Tibial nerve (tissue), 4 donors: ENCODE measurements at places on chromosomes 4 and X. TPM values are rescaled to one million over a fixed set of nuclear protein-coding genes. Genes with fewer than 3 reads are reported as not detected.

OTUD6A gene
- not detected for total RNA-seq

GRCh38 chr4:2363056-2363721 lies 55.3 kb downstream of the ZFYVE28 start:
- no peaks in the 10 kb centered on the region for H3K36me3 ChIP-seq
- H3K4me1 ChIP-seq: peaks cover 33% of the 10 kb centered on the region
- no peak for DNase-seq
- no peak overlapping the region for H3K27ac ChIP-seq

- no peaks in the 10 kb centered on the region for H3K36me3 ChIP-seq
- DNase-seq: no peak
- H3K4me1 ChIP-seq: no peaks in the 10 kb centered on the region
- no peak overlapping the region for H3K27ac ChIP-seq
- no peaks in the 10 kb centered on the region for H3K27me3 ChIP-seq
Measured at GRCh38 chr4:99722006-99722405, 64.4 kb upstream of the C4orf54 start.

SPANXN3 gene
- total RNA-seq: not detected

GIMD1 gene
- total RNA-seq: not detected

DNA sequence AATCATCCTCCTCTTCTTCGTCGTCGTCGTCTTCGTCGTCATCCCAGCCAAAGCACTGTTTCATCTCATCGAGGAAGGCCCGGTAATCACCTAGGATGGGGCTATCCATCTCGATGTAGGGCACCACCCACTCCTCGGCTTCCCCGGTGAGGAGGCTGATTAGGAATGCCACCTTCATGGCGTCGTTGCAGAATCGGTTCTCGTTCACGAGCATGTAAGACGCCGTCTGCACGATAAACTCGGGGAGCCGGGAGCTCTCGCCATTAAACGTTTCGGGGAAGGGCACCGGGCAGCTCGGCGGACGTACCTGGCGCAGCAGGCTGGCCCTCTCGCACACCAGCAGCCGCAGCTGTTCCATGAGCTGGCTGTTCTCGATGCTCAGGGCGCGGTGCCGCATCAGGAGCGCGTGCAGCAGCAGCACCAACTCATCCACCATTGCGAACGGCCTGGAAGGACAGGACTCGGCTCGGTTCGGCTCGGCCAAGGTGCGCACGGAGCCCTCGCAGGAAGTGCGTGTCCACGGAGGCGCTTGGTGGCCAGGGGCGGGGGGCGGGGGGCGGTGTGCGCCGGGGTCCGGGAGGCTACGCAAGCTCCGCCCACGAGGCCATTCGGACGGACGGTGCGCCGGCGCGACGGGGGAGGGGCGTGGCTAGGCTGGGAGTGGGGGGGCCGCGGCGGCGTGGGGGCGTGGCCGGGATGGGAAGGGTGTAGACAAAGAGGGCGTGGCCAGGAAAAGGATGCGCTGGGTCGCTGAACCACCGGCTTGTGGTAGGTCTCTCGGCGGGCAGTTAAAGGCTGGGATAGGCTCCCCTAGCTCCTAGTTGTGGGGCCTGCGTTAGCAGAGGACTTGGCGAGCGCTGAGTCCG lies at the start of gene LDOC1:
Gene LDOC1 (minus strand): TSS at position 544 of the 866 bp plus-strand sequence. CDS start 108 bp downstream, at position 436.
- no peaks in the 10 kb centered on the region for H3K4me1 ChIP-seq
- H3K4me3 ChIP-seq: peak within 1 kb of the TSS; percentile 52

GRCh38 chrX:150363561-150364346 lies 637 bp downstream of the MAMLD1 start:
- H3K36me3 ChIP-seq: no peaks in the 10 kb centered on the region
- H3K27ac ChIP-seq: peak overlapping the region; percentile 91

DNA sequence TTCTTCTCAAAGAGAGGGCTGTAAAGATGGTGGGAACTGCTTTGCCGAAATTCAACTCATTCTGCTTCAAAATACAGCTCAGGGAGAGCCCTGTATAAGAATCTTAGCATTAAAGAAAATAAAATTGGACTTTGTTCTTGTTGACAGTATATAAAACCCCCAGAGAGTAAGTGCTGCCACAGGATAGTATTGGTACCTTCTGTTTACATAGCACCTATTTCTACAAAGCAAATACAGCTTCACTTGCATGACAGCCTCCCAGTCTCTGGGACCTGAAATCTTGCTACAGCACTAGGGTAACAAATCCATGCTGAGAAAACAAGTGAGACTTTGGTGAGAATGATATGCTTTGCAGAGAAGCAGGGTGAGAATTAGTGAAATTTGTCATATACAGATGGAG lies 428.6 kb downstream of the ADGRL3 start:
- H3K27me3 ChIP-seq: no peaks in the 10 kb centered on the region
- H3K27ac ChIP-seq: no peak overlapping the region
- no peaks in the 10 kb centered on the region for H3K36me3 ChIP-seq
- DNase-seq: no peak

GRCh38 chrX:250965-251364 lies 30.2 kb upstream of the PLCXD1 start:
- no peak for DNase-seq
- no peak overlapping the region for H3K4me3 ChIP-seq
- no peaks in the 10 kb centered on the region for H3K27me3 ChIP-seq
- no peak overlapping the region for H3K27ac ChIP-seq
- no peaks in the 10 kb centered on the region for H3K36me3 ChIP-seq

DNA sequence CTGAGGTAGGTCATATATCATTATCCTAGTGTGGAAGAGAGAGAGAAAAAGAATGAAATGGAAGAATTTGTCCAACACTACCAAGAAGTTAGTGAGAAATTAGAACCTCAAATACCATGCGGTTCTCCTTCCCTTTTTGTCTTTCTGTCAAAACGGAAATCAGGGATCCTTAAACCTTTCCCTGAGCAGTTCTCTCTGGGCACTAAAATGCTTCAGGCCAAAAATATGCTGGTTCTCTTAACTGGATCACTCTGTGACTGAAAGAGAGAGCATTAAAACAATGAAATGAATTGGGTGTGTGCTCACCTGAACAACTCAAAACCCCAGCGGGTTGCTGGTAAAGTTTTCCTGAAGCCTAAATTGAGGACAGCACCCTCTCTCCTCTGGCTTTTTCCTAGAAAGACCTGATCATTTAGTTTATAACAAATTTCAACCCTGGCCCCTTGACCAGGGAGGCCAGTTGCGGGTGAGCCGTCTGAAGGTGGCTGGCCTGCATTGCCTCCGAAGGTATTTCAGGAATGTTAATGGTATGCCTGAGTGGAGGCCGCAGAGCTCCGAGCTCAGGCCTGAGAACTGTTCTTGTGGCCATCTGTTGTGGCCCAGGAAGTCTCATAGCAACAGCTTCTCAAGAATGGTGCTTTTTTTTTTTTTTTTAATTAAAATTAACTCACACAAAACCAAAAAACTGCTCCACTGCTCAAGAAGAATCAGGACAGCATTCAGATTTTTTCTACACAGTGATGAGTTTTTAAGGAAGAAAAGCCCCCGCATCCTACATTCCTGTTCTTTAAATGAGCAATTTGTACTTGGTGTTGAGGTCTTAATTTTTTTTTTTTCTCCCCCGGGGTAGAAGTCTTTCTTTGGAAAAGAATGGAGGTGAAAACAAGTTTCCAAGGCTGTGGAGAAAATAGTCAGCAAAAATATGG lies 155.1 kb downstream of the SHROOM3 start:
- H3K36me3 ChIP-seq: no peaks in the 10 kb centered on the region
- DNase-seq: no peak
- H3K27ac ChIP-seq: no peak overlapping the region
- no peaks in the 10 kb centered on the region for H3K4me1 ChIP-seq
- no peak overlapping the region for H3K4me3 ChIP-seq

- H3K4me3 ChIP-seq: no peak overlapping the region
- no peaks in the 10 kb centered on the region for H3K36me3 ChIP-seq
- H3K27ac ChIP-seq: no peak overlapping the region
- H3K27me3 ChIP-seq: no peaks in the 10 kb centered on the region
- H3K4me1 ChIP-seq: no peaks in the 10 kb centered on the region
Measured at GRCh38 chrX:8404926-8405325, 59.7 kb upstream of the VCX3B start.

ZIC3 gene
- not detected for total RNA-seq

MTNR1A gene
- not detected for total RNA-seq

DNA sequence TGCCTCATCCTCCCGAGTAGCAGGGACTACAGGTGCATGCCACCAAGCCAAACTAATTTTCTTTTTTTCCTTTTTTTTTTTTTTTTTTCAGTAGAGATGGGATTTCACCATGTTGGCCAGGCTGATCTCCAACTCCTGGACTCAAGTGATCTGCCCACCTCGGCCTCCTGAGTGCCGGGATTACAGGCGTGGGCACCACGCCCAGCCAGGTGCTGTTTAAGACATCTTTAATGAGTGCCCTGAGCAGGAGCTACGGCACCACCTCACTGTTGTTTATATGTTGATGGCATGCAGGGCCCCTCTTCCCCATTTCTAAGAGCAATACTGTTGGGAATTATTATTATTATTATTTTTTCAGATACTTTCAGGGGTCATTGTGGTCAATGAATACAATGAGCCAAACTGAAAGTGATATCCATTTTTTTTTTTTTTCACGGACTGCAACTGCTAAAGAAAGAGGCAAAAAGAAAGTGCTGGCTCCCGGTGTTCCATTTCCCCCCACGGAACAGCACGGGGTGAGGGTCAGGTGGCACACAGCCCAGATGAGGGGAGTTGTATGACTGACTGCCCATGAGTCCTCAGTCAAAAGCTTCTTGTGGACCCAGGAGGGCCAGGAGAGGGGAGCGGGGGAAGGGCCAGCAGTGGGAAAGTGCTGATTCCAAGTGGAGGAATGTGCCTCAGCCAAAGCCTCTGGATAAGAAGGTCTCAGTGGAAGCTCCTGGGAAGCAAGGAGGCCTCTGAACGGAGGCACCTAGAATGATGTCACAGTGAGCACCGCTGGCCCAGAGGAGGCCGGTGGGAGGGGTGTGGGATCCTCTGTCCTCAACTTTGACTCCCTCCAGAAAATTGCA lies 101.8 kb upstream of the HPF1 start:
- H3K36me3 ChIP-seq: no peaks in the 10 kb centered on the region
- H3K4me1 ChIP-seq: no peaks in the 10 kb centered on the region
- no peak overlapping the region for H3K4me3 ChIP-seq
- H3K27ac ChIP-seq: no peak overlapping the region

DNA sequence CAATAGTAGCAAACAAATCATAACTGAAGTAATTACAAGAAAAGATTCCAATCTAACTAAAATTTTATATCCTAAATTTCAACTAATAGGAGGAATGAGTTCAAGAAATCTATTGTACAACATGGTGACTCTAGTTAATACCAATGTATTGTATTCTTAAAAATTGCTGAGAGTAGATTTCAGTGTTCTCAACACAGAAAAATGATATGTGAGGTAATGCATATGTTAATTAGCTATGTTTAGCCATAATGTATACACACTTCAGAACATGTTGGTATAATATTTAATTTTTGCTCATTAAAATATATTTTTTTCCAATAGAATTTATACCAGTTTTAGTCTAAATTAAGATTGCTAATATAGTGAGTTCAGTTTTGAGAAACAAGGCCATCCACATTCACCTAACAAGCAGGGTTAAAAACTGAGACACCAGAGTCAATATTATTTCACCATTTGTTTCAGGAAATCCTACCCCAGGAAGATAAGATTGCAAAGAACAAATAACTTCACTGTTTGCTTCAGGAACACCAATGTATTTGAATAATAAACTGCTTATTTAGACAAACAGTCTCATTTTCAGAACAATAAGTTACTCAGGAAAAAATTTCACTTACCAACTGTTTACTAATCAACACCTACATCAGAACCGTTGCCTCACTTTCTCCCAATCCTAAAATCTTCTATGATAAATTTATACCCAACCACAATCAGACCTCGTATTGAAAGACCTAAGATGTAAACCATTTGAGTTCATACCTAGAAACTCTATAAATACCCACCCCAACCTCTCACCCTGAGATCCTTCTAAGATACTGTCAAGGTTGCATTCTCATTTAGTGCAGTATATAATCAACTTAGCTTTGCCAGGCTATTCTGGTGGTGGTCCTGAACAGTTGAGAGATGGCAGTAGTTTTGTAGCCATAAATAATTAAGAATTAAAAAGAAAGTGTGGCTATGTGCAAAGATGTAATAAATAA lies 132.8 kb downstream of the MAB21L2 start:
- no peaks in the 10 kb centered on the region for H3K36me3 ChIP-seq
- no peaks in the 10 kb centered on the region for H3K4me1 ChIP-seq
- H3K27me3 ChIP-seq: no peaks in the 10 kb centered on the region
- DNase-seq: no peak
- H3K27ac ChIP-seq: no peak overlapping the region
- H3K4me3 ChIP-seq: no peak overlapping the region

IGFBP7 gene
- total RNA-seq: 3,184 TPM

ARSD gene
- 26.8 TPM for total RNA-seq

DNA sequence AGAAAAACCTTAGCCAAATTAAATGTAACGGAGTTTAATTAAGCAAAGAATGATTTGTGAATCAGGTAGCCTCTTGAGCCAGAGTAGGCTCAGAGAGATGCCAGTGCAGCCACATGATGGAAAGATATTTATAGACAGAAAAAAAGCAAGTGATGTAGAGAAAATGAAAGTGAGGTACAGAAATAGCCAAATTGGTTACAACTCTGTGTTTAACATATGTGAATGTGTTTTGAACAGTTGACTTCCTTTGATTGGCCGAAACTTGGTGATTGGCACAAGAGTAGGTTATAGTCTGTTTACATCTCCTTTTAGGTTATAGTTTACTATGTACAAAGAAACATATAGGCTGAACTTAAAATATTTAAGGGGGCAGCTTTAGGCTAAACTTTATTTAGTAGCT lies 459.9 kb upstream of the BOD1L1 start:
- no peaks in the 10 kb centered on the region for H3K4me1 ChIP-seq
- no peak overlapping the region for H3K27ac ChIP-seq
- no peaks in the 10 kb centered on the region for H3K27me3 ChIP-seq
- H3K4me3 ChIP-seq: no peak overlapping the region
- H3K36me3 ChIP-seq: no peaks in the 10 kb centered on the region
- DNase-seq: no peak

GRCh38 chr4:26406346-26406975 lies 83.8 kb downstream of the CCKAR start:
- no peaks in the 10 kb centered on the region for H3K36me3 ChIP-seq
- H3K27ac ChIP-seq: no peak overlapping the region
- no peak overlapping the region for H3K4me3 ChIP-seq
- DNase-seq: no peak
- no peaks in the 10 kb centered on the region for H3K4me1 ChIP-seq

DNA sequence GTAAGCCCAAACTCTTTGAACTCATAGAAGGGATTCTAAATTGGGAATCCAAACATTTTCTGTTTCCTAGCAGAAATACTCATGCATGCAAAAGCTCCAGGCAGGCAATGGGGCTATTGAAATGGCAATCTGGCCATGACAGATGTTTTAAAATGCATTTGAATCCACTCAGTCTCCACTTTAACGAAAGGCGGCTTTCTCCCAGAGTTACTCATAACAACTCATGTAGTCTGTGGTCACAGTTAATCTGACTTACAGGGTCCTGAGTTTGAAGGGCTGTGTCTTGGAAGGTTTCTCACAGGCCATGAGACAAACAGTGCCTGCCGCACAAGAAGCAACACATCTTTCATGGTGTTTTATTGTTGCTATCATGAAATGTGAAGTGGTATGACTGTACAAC lies 185.7 kb downstream of the AMELX start:
- no peaks in the 10 kb centered on the region for H3K36me3 ChIP-seq
- no peaks in the 10 kb centered on the region for H3K4me1 ChIP-seq
- H3K27ac ChIP-seq: no peak overlapping the region
- no peak for DNase-seq
